Gastroesophageal sphincter (tissue), 4 donors: ENCODE measurements at places on chromosomes 16 and 17. TPM values are rescaled to one million over a fixed set of nuclear protein-coding genes. Genes with fewer than 3 reads are reported as not detected.

- ATAC-seq: no peak
These were observed 4.2 kb downstream of the EDC4 start for GRCh38 chr16:67877064-67877463.

CXCL16 gene
- 5.3 TPM for total RNA-seq

DNA sequence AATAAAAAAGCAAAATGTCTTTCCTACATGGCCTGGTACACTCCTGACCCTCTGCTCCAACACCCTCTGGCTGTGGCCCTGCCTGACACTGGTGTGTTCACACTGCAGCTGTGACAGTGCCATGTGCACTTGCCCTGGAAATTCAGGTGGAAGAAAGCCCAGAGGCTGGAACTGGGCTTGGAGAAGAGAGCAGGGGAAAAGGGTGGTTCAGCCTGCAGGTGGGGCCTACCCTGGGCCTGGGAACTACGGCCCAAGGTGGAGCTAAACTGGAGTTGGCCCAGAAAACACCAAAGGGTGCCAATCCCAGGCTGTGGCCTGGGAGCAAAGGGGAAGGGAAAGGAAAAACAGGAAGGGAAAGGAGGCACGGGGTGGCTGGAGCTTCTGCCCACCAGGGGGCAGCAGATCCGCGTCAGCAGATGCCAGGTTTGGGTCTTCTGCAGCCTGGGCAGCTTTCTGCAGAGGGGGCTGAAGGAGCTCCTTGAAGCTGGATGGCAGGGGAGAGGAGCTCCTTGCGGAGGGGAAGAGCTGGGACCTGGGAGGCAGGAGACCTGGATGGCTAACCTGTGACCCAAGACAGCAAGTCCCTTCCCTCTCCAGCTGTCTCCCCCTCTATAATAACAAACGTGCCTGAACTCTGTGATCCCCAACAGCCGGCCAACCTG lies 15.4 kb upstream of the CTCF start:
- ATAC-seq: peak; percentile 67

GRCh38 chr16:49931266-49931665 lies 75.4 kb upstream of the ZNF423 start:
- ATAC-seq: no peak

NPIPA2 gene
- total RNA-seq: 2.8 TPM

DNA sequence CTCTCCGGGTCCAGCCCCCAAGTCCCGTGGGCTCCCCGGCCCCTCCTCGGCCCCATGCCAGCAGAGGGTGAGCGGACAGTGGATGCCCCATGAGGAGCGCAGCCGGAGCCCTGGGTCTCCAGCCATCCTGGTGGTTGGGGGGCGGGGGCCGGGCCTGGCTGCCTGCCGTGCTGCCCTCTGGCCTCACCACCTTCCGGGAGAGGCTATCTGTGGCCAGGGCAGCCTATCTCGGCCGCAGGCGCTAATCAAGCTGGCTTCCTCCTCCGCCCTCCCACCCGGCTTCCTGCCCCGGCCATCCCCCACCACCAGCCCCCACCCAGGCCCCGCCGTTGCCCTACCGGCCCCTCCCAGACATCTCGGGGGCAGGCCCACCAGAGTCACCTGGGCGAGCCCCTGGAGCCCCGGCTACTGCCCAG lies 46.8 kb downstream of the ZFPM1 start:
- peak; percentile 15 for ATAC-seq

DNA sequence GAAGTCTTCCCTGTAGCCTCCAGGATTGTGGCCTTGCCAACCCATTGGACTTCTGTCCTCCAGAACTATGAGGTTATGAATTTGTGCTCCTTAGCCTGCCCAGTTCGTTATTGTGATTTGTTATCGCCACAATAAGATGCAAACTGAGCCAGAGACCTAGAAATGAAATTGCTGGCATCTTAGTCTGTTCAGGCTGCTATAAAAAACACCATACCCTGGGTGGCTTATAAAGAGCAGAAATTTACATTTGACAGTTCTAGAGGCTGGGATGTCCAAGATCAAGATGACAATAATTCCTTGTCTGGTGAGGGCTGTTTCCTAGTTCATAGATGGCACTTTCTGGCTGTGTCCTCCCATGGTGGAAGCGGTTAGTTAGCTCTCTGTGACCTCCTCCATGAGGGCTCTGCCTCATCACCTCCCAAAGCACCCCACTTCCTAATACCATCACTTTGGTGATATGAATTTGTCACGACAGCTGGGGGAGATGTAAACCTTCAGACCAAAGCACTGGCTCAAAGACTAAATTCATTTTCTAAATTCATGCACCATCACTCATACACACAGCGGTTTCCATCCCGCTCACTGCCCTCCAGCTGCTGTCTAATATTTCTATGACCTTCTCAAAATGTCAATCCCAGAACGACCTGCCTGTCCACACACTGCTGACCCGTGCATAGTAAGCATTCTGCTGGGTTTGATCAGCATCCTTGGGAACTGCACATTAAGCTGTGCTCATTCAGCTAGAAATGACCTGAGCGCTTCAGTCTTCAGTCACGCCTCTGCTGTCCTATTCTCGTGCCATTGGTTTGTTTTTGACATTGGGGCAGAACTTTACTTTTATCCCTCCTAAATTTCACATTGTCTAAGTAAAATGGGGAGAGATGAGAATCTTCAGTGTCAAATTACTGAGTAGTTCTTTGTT lies 36.6 kb downstream of the GINS3 start:
- no peak for ATAC-seq

DNA sequence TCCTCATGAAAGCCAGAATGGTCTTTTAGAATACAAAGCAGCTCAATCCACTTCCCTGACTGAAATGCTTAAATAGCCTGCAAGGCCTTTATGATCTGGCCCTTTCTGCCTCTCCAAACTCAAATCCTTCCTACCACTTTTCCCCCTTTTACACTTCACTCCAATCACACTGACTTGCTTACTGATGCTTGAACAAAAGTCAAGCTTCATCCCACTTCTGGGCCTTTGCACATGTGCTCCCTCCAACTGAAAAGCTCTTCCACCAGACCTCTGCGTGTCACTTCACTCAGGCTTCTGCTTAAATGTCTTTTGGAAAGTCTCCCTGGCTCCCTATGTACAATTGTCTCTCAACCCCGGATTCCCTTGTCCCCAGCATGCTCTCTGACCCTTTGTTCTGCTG lies 13.3 kb upstream of the TERB1 start:
- ATAC-seq: no peak

- ATAC-seq: no peak
These were observed 4.0 kb upstream of the FASN start for GRCh38 chr17:82101767-82102679.

CD300LG gene
- total RNA-seq: 4.2 TPM

DNA sequence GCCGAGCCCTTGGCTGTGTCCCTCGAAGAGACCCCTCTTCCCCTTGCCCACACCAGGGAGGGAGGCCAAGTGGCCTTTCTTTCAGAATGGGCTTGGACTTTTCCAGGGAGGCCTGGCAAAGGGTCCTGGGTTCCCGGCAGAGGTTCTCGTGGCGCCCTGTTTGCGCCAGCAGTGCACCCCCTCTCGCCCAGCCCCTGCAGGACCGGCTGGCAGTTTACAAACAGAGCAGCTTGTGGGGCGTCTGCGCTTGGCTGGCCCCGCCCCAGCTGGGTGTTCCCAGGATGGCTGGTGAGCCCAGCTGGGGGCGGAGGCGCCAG lies 137.8 kb upstream of the CIBAR2 start:
- ATAC-seq: no peak

HASPIN gene
- not detected for total RNA-seq

GRCh38 chr16:22186517-22186916 lies 19.6 kb upstream of the EEF2K start:
- no peak for ATAC-seq

DNA sequence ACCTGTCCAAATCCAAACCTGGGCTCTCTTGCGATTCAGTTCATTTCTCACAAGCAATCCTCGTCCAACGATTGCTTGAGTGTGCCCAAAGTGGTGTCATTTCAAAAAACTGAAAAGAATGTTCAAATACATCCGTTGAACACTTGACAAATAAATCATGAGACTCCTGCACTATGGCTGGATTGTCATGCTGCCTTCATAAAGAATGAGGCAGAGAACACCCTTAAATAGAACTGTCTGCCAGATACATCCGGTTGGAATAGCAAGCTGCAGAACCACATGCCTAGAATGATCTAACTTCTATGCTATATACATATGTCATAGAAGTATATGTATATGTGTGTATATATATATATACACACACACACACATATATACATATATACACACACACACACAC lies 55.4 kb upstream of the HAPSTR1 start:
- ATAC-seq: no peak

DNA sequence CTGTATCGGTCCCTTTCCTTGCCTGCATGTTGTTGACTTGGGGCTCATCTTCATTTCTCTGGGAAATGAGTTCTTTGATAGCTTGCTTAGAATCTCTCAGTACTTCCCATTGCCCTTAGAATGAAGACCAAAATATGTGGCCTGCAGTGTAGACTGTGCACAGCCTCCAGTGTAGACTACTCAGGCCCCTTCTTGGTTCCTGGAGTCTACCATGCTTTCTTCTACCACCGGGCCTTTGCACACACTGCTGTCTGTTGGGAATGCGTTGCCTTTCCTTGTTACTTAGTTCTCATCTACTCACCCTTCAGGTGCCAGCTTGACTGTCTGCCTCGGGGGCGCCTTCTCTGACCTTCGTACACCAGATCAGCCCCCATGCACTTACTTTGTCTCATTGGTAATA lies 82.0 kb downstream of the ABCC1 start:
- ATAC-seq: no peak

DNA sequence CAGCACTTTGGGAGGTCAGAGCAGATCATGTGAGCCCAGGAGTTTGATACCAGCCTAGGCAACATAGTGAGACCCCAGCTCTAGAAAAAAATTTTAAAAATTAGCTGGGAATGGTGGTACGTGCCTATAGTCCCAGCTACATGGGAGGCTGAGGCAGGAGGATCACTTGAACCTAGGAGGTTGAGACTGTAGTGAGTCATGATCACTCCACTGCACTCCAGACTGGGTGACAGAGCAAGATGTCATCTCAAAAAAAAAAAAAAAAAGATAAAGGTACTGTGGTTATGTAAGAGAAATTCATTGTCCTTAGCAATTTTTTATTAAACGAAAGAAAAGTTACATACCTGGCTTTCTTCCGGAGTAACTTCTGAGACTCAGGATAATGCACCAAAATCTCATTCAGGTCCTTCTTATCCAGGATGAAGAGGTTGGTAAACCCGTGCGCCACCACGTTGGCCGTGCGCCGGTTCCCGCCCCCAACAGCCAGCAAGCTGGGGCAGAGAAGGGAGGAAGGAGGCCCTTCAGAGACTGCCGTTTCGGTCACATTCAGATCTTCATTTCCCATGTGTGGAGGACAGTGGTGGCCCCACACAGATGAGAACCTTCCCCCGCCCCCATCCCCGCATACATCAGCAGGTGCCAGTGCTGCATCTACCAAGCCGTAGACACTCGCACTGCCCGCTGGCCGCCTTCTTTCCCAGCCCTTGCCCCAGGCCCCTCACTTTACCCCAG lies 73.7 kb downstream of the CNGB1 start:
- ATAC-seq: no peak

DNA sequence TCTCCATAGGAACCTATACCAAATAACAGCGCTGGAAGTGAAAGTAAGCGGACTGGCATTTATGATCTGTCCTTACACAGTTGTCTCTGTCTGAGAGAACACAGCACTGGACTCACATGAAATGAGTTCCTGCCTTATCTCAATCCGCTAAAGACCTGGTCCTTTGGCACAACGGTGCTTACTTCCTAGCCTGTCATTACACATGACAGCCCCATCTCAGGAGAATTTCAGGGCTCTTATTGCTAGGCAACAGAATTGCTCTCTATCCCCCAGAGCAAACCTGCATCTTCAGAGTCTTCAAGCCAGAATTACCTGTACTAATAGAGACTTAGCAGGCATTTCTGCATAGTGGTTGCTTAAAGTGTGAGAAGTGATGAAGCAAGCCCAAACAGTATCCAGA lies 4.3 kb downstream of the KCNJ2 start:
- ATAC-seq: no peak

DNA sequence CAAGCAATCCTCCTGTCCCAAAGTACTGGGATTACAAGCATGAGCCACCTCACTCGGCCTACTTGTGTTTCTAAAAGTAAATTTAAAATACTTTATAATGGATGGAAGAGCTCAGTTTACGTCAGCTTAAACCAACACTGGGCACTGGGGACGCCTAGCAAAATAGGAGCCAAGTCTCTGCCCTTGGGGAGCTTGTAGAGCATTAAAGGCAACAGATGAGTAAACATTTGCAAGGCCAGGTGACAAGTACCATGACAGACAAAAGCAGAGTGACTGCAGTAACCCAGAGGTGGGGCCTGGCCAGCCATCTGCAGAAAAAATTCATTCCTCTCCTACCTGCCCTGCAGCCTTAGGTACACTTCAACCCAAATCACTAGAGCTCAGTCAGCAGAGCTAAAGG lies 12.1 kb upstream of the NLK start:
- no peak for ATAC-seq

AANAT gene
- total RNA-seq: not detected

- ATAC-seq: peak; percentile 79
These were observed 19.5 kb downstream of the PCTP start for GRCh38 chr17:55770196-55770870.

GRCh38 chr17:1447052-1447451 lies 9.0 kb downstream of the CRK start:
- ATAC-seq: peak; percentile 34

KRT25 gene
- total RNA-seq: not detected

GRCh38 chr16:87550495-87550961 lies 51.8 kb upstream of the JPH3 start:
- peak; percentile 18 for ATAC-seq

DNA sequence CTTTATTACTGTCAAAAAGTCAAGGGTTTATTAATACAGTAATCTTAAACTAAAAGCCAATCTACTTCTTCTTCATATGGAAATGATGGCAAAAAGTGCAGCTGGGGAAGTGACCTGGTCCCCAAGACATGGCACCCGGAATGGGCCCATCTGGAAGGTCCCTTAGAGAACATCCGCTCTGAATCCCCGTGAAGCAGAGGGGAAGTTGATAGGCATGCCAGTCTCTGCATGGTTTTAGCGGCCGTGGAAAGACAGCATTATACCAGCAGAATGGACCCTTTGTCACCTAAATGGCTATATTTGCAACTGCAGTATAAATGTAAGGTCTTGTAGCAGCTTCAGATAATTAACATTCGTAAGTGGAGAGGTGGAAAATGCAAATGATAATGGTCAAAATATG lies 32.4 kb downstream of the COTL1 start:
- no peak for ATAC-seq

CFAP97D1 gene
- total RNA-seq: not detected

GUCY2D gene
- not detected for total RNA-seq

NEUROD2 gene
- not detected for total RNA-seq

GRCh38 chr16:86343027-86343795 lies 167.1 kb upstream of the FOXF1 start:
- ATAC-seq: peak; percentile 93

DNA sequence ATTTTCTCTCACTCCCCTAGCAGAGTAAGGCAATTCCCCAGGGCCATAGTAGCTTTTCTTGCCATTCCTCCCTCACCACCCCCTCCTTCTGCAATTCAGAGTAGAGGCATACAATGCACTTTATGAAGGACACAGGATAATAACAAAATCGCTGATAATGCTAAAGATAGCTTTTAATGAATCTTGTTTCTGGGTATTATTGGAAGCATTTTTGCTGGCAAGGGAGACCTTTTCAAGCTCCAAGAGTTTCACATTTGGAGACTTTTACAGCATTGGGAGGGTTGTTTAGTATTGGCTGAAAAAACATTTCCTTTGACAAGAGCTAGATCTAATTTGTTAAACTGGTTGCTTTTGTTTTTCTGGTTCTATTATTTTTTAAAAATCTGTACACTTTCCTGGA lies 573.0 kb upstream of the C16orf82 start:
- ATAC-seq: no peak
